ENCODE measurements at places on chromosomes 12 and 14.

DNA sequence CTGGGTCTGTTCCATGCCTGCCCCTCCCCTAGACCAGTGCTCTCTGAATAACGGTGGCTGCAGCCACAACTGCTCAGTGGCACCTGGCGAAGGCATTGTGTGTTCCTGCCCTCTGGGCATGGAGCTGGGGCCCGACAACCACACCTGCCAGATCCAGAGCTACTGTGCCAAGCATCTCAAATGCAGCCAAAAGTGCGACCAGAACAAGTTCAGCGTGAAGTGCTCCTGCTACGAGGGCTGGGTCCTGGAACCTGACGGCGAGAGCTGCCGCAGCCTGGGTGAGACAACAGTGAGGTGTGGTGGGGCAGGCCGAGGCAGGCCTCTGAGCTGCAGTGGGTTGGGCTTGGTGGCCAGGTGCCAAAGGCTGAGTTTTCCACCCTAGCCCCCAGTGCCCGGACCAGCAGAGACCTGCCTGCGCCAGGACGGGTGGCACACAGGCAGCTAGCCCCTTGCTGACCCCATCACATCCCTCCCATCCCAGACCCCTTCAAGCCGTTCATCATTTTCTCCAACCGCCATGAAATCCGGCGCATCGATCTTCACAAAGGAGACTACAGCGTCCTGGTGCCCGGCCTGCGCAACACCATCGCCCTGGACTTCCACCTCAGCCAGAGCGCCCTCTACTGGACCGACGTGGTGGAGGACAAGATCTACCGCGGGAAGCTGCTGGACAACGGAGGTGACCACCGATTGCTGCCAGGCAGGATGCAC, 28.2 kb upstream of the LRP1-AS start:
- peak; percentile 71 for DNase-seq

- DNase-seq = peak; percentile 37
Measured at GRCh38 chr14:69270795-69271708, 11.1 kb downstream of the GALNT16 start.

DNA sequence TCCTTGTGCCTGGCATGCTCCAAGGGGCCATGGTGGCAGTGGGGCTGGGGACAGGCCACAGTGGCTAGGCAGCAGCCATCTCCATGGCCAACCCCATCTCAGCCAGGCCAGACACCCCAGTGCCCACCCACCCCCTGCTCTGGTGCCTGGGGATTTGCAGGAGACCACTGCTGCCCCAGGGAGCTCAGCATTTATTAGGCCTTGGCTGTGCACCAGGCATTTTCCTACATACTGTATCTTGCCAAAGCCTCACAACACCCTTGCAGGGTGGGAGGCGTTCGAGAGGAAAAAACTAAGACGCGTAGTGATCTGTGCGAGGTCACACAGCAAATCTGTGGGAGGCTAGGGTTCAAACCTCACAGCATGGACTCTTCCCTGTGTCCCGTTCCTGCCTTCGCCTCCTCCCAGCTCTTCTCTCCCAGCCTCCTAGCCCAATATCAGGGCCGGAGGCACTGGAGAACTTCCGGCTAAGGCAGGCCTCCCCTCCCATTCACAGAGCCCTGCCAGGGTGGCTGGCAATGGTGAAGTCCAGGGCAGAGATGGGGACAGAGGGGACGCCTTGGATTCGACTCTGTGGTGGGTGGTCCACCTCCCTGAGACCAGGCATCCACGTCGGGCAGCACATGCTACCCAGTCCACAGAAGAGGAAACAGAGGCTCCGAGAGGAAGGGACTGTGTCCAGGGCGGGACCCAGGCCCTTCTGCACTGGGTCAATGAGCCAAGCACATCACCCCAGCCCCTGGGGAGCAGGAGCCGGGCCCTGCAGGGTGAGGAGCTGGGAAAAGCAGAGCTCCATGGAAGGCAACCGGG, 57.4 kb downstream of the FAM222A start:
- DNase-seq = no peak

- DNase-seq = no peak
Measured at GRCh38 chr14:31987721-31988120, 89.4 kb upstream of the ARHGAP5 start.

DNA sequence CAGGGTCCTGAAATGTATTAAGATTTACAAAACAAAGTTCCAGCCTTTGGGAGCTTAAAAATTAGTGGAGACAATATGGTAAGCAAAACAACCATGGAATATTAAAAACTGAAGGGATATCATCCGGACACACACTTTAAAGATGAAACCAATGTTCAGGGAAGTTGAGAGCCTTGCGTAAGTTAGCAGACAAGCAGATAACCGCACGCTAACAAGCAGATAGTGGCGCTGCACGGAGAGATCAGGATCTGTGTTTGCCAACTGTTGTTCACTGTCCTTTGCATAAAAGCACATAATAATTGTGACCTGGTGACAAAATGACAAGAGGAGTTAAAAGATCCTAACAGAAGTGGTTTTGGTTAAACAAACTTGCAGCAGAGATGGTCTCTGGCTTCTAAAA, 14.3 kb upstream of the TMEM229B start:
- DNase-seq = no peak

GRCh38 chr14:88840926-88841325, 16.5 kb downstream of the TTC8 start:
- DNase-seq = no peak

- DNase-seq = peak; percentile 68
Measured at GRCh38 chr12:76337583-76337982, 10.6 kb downstream of the BBS10 start.

GRCh38 chr14:77318006-77318553, 2.6 kb downstream of the POMT2 start:
- DNase-seq = no peak

- DNase-seq = no peak
Measured at GRCh38 chr14:54685286-54685845, 118.4 kb downstream of the SAMD4A start.

DNA sequence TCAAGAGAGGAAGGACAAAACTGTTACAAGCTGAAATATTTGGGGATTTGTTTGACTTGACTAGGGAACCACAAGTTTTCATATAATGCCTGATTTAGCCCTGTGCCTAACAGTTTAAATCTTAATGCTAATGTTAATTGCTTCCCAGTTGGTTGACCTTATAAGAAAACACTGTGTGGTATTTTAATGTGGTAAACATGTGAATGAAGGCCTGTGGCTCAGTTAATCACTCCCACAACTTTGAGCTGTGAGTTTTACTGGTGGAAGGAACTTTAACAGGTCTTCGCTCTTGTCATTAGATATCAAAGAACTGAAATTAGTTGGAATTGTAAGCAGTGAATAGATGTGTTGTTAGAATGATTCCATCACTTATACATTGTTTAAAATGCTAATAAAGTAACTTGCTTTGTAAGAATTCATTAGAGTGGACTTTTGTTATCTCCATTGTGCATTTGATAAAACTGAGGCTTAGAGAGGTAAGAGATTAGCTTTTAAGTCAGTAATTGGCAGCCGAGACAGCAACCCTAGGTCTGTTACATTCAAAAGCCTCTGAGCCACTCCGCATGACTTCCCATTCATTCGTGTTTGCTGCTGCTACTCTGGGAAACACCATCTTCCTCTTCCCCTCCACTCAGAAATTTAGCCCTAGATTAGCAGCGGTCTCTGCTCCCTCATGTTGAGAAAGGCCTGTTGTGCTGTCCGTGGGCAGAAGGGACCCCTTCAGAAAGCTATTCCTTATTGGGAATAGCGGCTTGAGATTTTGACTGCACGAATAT, 1.0 kb upstream of the TBK1 start:
- peak; percentile 19 for DNase-seq

DNA sequence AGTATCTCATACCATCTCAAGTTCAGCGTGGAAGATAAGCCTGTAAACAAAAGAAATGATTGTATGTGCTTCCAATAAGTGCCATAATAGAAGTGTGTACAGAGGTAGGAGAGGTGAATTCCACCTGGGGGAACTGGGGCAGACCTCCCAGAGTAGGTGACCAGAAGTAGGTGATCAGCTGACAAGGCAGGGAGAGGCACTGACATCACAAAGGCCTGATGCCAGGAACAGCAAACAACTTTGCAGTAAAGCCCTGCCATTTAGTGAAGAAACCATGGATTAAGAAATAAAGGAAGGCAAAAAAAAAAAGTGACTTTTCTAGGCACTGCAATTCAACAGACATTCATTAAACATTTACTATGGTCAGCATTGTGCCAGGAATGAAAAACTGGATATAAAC, 31.1 kb downstream of the NR1H4 start:
- DNase-seq = no peak

DNA sequence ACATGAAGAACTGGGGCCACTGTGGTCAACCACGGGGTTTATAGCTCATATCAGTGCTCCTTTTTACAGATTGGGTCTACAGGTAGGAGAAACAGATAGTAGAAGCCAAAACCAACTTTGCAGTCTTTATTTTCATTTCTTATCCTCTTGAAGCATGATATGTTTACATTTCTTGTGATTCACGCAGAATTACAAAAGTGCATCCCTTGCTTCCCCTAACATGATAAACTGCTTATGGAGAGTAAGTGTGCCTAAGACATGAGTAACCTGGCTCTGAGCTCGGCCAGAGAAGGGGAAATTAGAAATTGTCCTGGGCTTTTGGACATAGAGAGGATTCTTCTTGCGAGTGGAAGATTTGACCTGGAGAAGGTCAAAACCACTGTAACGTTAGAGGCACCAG, 18.4 kb downstream of the PWP1 start:
- peak; percentile 74 for DNase-seq

GRCh38 chr14:95577870-95578269, 43.0 kb downstream of the GLRX5 start:
- no peak for DNase-seq

GRCh38 chr12:130761537-130762318, 45.6 kb upstream of the RIMBP2 start:
- peak; percentile 41 for DNase-seq

DNA sequence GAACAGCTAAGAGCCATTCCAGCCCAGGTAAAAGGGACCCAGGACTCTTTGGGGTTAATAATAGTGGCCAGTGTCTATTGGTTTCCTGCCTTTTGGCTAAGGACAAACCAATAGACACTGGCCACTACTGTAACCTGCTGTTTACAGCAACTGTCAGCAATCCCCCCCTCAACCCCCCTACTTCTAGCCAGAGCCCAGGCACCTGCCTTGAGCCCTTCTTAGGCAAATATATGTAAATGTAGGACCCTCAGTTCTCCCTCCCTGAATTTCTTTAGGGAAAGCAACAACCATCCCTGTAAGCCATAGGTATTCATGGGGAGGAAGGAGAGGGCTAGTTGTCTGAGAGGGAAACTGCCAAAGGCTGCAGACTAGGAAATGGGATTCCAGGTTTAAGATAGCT, 22.3 kb downstream of the HOXC4 start:
- DNase-seq = no peak

GRCh38 chr14:22438742-22439141, 150.3 kb downstream of the DAD1 start:
- DNase-seq = no peak

GRCh38 chr12:108646600-108647579, 13.2 kb upstream of the SELPLG start:
- peak; percentile 76 for DNase-seq

DNA sequence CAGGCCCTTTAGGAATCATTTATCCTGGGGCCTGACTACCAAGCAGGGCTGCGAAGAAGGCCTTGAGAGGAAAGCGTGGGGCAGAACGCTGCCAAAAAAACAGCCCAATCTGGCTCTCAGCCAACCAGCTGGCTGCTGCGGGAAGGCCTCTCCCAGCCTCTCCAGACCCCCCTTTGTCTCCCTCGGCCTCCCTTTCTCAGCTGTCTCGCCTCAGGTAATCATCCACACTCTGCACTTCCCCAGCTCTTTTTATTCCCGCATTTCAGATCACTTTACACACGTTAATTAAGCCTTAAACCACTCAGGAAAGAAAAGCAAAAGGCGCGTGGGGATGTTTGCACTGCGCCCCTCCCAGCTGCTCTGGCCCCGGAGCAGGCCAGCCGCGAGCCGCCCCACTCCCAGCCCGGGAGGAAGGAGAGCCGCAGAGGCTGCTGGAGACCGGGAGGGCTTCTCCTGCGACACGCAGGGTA, 208.2 kb upstream of the FOXN3 start:
- DNase-seq = no peak

- DNase-seq = peak; percentile 73
Measured at GRCh38 chr12:103799857-103800771, 40.9 kb downstream of the NT5DC3 start.

GRCh38 chr12:45663455-45663854, 66.1 kb upstream of the ARID2 start:
- DNase-seq = no peak

DNA sequence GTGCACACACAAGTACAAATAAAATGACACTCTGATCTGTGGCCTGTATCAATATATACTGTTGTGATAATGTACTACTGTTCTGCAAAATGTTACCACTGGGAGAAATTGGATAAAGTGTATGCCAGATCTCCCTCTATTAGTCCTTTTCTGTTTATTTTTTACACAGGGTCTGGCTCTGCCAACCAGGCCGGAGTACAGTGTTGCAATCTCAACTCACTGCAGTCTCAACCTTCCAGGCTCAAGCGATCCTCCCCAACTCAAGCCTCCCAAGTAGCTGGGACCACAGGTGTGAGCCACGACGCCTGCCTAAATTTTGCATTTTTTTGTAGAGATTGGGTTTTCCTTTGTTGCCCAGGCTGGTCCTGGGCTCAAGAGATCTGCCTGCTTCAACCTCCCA, 1.9 kb downstream of the NT5DC3 start:
- DNase-seq = no peak

DNA sequence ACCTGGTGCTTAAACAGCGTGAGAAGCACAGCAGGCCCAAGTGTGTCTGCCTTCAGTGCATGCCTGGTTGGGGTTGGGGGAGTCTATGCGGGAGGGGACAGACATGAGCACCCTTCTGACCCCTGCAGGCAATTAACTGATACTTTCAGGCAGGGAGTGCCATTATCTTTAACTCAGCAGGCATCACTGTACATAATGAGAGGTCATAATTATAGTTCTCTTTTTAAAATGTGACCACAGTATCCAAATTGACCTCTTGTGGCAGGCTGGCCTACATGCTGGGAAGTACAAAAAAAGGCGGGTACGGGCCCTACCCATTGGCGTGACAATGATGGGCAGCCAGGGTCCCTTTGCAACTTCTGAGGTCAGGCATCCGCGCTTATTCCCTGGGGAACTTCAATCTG, 209.1 kb downstream of the FOXN3 start:
- DNase-seq = no peak
